ENCODE measurements at places on chromosomes 5 and 9. TPM values are rescaled to one million over a fixed set of nuclear protein-coding genes. Genes with fewer than 3 reads are reported as not detected.

DNA sequence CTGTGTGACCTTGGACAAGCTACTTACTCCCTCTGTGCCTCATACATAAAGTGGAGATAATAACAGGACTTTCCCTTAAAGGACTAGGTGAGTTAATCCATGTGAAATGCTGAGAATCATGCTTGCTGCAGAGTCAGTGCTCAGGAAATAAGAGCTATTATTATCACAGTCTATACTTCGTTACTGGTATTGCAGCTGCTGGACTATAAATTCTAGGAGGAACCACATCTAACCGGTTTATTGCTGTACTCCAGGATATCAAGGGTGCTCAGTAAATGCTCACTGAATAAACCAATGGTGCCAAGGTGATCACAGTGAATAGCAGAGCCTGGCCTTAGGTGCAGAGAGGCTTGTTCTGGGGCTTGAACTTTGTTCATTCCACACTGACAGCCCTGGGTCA is 69.3 kb downstream of the HSPA4 start:
- no peak for DNase-seq

GRCh38 chr5:40554813-40555212 is 124.9 kb upstream of the PTGER4 start:
- DNase-seq = no peak

- no peak for DNase-seq
These were observed 71.6 kb downstream of the PKD2L2 start for GRCh38 chr5:137960819-137961218.

DNA sequence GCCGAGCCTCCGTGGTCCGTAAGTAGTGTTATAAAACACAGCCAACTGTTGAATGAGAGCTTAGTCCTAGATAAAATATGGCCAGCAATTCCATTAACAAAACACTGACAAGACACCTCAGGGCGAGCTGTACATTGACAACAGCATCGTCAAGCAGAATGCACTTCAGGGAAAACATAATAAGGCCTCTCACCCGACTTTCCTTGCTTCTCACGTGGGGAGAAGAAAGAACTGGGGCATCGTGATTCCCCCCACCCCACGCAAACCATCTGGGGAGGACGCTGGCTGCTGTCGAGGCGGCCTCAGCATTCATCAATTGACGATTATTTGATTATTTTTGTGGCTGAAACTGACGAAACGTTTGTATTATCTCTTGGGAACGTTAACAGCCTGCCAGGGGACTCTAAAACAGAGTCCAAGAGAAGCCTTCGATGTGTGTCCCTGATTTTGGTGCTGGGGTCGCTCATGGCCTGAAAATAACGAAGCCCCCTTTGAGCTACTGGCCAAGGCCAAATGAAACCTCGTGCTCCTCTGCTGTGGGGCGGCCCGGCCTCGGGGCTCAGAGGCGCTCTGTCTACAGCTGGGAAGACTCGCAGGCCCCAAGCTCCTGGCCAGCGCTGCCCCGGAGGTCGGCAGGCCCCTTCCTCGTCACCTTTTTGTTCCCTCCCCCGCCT is 464 bp downstream of the GDF9 start:
- no peak for DNase-seq

GRCh38 chr5:79963261-79964061 is 27.6 kb downstream of the MTX3 start:
- DNase-seq = no peak

DNA sequence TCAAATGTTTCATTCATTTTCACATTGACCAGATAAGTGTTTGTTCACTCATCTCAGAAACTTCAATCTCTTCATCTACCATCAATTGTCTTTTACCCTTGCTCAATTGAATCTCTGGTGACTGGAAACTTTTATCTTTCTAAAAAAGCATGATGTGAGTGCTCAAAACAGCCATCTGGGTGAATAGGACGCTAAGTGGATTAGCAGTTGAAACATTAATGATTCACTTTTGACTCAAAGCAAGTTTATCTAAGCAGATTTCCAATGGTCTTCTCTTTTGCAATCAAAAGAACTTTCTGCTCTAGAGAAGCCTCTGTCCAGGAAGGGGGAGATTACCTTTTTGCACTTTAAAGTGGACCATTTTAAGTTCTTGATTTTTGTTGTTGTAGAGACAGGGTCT is 22.2 kb downstream of the KLF4 start:
- DNase-seq = no peak

Gene PCDHA12
- polyA plus RNA-seq = 1.1 TPM

Measured in kidney (tissue), 22 donors.